ENCODE measurements at places on chromosomes 16 and 17.

GRCh38 chr17:39903158-39903884 is 15.1 kb downstream of the GSDMB start:
- DNase-seq, result no peak

DNA sequence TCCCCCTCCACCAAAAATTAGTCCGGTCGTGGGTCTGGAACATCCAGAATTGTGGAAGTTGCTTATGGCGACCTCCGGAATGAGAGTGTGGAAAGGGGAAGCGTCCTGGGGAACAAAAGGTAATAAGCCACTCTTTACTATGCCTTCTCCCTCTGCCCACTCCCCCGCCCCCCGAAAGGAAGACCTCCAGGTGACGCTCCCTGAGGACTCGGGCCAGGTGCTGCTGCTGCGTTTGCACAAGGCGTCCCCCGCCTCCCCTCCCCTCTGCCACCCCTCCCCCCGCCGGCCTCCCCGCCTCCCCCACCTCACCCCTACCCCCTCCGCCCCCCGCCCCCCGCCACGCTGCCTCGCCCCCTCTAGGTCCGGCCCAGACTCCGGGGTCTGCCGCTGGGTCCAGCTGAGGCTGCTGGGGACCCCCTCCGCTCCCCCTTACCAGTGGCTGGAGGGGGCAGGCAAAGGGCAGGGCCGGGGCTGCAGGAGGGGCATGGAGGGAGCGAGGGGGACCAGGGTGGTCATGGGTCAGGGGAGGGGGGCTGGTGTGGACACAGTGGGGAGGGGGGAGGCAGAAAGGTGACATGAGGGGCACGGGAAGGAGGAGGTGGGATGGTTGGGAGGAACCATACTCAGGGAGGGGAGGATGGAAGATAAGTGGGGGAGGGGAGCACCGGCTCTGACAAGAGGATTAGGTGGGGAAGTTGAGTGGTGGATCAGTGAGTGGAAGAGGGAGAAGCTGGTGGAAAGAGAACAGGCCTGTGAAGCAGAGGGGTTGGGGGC is 23.6 kb downstream of the ALOX12B start:
- no peak for DNase-seq

- no peak for DNase-seq
These were observed 40.3 kb upstream of the TEKT3 start for GRCh38 chr17:15381707-15382106.

DNA sequence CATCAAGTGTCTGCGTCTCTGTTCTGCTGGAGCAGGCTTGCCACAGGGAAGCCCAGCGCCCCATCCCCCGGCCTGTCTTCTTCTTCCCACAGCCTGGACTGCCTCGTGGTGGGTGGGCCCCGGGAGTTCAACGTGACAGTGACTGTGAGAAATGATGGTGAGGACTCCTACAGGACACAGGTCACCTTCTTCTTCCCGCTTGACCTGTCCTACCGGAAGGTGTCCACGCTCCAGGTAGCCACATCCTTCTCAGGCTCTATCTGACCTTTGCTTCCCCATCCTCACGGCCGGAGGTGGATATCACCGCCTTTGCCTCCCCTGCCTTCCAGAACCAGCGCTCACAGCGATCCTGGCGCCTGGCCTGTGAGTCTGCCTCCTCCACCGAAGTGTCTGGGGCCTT is 29.8 kb upstream of the ITGAX start:
- no peak for DNase-seq
